Amniotic epithelial cell (primary cell): ENCODE measurements at places on chromosomes 7 and 10.

DNA sequence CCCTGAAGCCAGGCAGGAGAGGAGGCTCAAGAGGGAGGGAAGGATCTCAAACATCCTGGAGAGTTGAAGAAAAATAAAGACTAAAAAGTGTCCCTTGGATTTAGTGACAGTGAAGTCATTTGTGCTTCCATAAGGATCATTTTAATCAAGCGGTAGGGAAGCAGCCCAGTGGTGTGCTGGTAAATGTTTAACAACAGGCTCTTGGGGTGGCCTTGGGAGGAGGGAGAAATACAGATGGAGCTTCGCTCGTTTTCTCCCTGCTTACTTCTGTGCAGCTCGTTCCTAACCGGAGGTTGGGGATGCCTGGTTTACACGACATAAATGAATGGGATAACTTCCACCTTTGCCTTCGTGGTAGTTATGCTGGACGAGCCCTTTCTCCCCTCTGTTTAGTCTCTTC is 140.0 kb downstream of the CAMK1D start:
- DNase-seq: no peak

GRCh38 chr10:101776161-101776817 is 375 bp upstream of the FGF8 start:
- no peak for DNase-seq

DNA sequence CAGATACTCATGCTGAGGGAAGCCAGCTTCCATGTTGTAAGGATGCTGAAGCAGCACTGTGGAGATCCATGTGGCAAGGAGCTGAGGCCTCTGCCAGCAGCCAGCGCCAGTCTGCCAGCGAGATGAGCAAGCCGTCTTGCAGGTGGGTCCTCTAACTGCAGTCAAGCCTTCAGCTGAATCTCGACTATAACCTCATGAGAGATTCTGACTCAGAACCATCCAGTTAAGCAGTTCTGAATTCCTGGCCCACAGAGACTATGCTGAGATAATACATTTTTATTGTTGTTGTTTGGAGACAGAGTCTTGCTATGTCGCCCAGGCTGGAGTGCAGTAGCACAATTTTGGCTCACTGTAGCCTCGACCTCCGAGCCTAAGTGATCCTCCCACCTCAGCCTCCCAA is 105.6 kb downstream of the SH3PXD2A start:
- no peak for DNase-seq

- peak; percentile 35 for DNase-seq
Measured at GRCh38 chr10:30747633-30748032, 118.1 kb upstream of the LYZL2 start.

DNA sequence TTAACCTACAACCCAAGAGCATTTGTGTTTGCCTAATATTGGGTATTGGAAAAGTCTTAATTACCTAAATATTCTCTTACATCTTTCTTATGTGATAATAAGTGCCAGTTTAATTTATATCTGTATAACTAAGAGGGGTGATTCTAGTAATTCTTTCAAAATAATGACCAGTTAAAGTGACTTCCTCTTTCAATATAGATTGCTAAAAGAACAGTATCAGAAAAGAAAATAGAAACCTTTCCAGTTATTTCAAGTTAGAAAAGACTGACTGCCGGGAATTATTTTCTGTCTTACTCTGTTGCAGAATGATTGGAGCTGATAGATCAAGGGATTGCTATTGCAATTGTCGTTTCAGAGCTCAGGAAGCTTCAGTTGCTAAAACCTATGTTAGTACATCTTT is 525.0 kb upstream of the SEMA3D start:
- DNase-seq: no peak

DNA sequence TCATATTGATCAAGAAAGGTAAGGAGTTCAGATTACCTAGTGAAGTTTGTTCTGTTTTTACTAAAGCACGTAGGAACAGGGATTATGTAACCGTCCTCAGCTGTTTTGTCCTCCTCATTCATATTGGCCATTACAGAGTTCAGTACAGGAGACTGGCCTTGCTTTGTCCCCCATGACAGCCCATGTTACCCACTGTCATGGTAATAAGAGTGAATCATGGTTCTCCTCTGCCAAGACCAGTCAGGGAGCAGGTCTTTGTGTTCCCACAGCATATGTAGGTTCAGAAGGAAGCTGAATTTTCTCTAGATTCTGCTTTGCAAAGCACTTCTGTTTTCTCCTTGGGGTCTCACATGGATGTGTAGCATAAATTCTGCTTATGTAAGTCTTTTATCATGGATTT is 106.2 kb upstream of the GPR141 start:
- no peak for DNase-seq

GRCh38 chr7:148151778-148152177 is 438.8 kb upstream of the C7orf33 start:
- DNase-seq: no peak

- DNase-seq: peak; percentile 38
Measured at GRCh38 chr10:125158601-125159485, 1.5 kb downstream of the CTBP2 start.

DNA sequence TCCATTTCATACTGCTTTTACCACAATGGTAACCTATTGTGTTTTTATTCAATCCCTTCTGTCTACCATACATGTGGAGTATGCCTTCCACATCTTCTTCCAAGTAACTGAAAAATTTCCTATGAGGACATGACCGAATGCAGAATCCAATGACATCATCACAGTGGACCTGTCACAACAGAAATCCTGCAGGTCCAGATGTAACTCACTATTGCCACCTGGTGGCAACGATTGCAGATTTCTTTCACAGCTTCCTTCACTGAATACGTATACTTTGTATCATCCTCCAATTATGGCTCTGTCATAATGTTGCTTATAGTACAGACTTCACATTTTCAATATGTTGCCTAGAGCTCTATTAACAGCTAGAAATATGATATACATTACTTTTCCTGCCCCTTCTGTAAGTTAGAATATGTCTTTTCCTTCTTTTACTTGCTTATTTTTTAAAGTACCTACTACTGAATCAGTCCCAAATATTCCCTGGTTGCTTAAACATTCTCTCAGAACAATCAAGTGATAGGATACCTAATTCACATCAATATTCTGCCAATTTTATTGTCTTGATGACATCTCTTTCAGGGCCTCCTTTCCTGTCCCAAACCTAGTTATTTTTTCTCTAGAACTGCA is 45.4 kb downstream of the SLC13A1 start:
- peak; percentile 86 for DNase-seq

DNA sequence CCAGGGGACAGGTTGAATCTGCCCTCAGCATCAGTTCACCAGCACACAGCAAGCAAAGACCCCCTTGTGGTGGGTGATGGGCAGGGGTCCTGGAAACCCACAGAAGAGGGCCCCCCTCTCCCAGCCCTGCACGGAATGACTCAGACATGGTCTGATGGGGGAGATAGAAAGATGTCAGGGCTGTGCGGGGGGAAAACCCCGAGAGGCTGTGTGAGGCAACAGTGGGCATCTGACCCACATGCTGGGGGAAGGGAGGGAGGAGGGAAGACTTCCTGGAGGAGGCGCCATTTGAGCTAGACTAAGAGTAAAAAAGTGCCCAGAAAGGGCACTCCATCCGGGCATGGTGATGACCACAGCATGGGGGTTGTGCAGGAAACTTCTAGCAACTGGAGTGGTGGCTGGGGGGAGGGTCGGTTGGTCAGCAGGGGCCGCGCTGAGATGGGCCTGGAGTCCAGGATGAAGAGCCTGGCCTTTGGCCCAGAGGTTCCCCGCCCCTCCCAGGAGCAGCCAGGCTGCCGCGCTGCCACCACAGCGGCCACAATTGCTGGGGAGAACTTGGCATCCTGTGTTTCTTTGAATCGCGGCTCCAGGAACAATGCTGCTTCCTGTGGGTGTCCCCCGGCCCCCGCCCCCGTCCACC is 2.5 kb downstream of the LFNG start:
- DNase-seq: peak; percentile 62
